Hair follicular keratinocyte (primary cell): ENCODE measurements at places on chromosomes 2 and 18. TPM values are rescaled to one million over a fixed set of nuclear protein-coding genes. Genes with fewer than 3 reads are reported as not detected.

The SPR gene
- 20.9 and 32.8 TPM in 2 replicates for total RNA-seq

The CXCR1 gene
- 0.11 TPM in 1 of 2 replicates, not detected in the other for total RNA-seq

The GALNT13 gene
- under 0.01 TPM in 1 of 2 replicates, not detected in the other for total RNA-seq

The COL4A4 gene
- under 0.01 and 0.16 TPM in 2 replicates for total RNA-seq

The MRPL33 gene
- total RNA-seq: 99.6 and 108 TPM in 2 replicates

The RAMP1 gene
- total RNA-seq: 7.5 and 8.2 TPM in 2 replicates

The IL1RL2 gene
- total RNA-seq: 2.1 and 2.8 TPM in 2 replicates

The ALLC gene
- not detected in 2 replicates for total RNA-seq

The LCT gene
- 0.04 and 0.08 TPM in 2 replicates for total RNA-seq

The CD207 gene
- total RNA-seq: not detected in 2 replicates

The MAP3K19 gene
- total RNA-seq: not detected in 2 replicates

The B3GNT7 gene
- 0.34 and 0.47 TPM in 2 replicates for total RNA-seq

The PLGLB2 gene
- total RNA-seq: 0.23 and 4.1 TPM in 2 replicates

The CHRNA1 gene
- total RNA-seq: not detected in 2 replicates

The SLC9A2 gene
- total RNA-seq: under 0.01 and 0.19 TPM in 2 replicates

The NFE2L2 gene
- total RNA-seq: 42.5 and 53.0 TPM in 2 replicates

The CCL20 gene
- 10.0 and 10.8 TPM in 2 replicates for total RNA-seq

The CRYGC gene
- not detected in 2 replicates for total RNA-seq

The CCDC148 gene
- 0.19 TPM in 1 of 2 replicates, not detected in the other for total RNA-seq

The EMILIN1 gene
- 4.0 and 4.5 TPM in 2 replicates for total RNA-seq

The UGT1A3 gene
- not detected in 2 replicates for total RNA-seq

The SETBP1 gene
- total RNA-seq: 1.9 and 4.7 TPM in 2 replicates

The DSEL gene
- total RNA-seq: 1.6 and 2.2 TPM in 2 replicates

The UNC80 gene
- under 0.01 TPM in 1 of 2 replicates, not detected in the other for total RNA-seq

The DPY30 gene
- 82.5 and 106 TPM in 2 replicates for total RNA-seq

The RAB6C gene
- total RNA-seq: not detected in 2 replicates

The SIX3 gene
- total RNA-seq: not detected in 2 replicates

The HNMT gene
- 3.4 and 3.6 TPM in 2 replicates for total RNA-seq

The ACMSD gene
- not detected in 2 replicates for total RNA-seq

The SKA1 gene
- 11.4 and 20.0 TPM in 2 replicates for total RNA-seq

The GPC1 gene
- total RNA-seq: 122 and 162 TPM in 2 replicates

The AGXT gene
- total RNA-seq: not detected in 2 replicates

The ABCB11 gene
- total RNA-seq: not detected in 2 replicates

The CNGA3 gene
- not detected in 2 replicates for total RNA-seq

The ITGA4 gene
- 18.6 and 26.6 TPM in 2 replicates for total RNA-seq

The TRIM54 gene
- total RNA-seq: not detected in 2 replicates

The UGT1A8 gene
- not detected in 2 replicates for total RNA-seq

The LRP1B gene
- under 0.01 TPM in 1 of 2 replicates, not detected in the other for total RNA-seq

The SLC38A11 gene
- total RNA-seq: not detected in 2 replicates

The PKDCC gene
- total RNA-seq: not detected in 2 replicates

The ALPI gene
- total RNA-seq: not detected in 2 replicates

The ZNF521 gene
- total RNA-seq: not detected in 2 replicates

The MAP4K3 gene
- 9.6 and 19.5 TPM in 2 replicates for total RNA-seq
